Activated B cell treated with CpG ODN at 0.5 μM for 24 hours (primary cell): ENCODE measurements at places on chromosomes 2 and 18. TPM values are rescaled to one million over a fixed set of nuclear protein-coding genes. Genes with fewer than 3 reads are reported as not detected.

The POU3F3 gene
- not detected in 2 replicates for total RNA-seq

The ACVR1C gene
- total RNA-seq = 0.20 and 0.32 TPM in 2 replicates

The UPP2 gene
- not detected in 2 replicates for total RNA-seq

The CFC1 gene
- not detected in 2 replicates for total RNA-seq

The REG3A gene
- total RNA-seq = not detected in 2 replicates

GRCh38 chr2:66429693-66430504 is 5.0 kb upstream of the MEIS1 start:
- no peak for DNase-seq

- DNase-seq = no peak
Observed at GRCh38 chr18:72899338-72899737, 31.6 kb upstream of the NETO1 start.

DNA sequence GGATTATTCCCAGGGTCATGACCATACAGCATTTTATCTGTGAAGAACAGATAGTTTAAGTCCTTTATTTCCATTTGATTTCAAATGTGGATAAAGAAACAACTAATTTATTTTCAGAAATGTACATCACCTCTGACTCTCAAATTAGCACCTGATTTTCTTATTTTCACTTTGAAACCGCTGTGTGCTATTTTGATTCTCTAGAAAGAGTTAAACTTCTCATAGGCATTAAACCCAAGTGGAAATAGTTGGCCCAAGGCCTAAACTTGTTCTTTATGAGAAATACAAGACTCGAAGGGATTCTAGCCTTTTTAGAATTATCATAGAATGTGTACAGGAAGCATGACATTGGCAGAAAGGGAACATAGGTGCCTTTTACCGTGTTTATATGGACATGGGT is 41.5 kb upstream of the LTBP1 start:
- DNase-seq = no peak

DNA sequence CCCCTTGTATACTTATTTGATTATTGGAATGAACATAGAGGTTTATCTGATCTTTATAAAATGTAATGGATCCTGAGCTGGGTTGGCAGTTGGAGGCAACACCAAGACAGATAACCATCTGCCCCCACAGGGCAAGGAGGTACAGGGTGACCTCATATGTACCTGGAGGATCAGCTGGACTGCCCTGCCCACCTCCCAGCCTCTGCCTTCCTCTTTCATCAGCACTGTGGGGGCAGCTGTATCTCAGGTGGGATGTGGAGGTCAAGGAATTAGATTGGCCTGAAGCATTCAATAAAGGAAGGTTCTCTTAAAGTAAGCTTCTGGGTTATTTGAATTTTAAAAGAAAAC is 92.6 kb downstream of the LYPD6 start:
- DNase-seq = no peak

- DNase-seq = no peak
Observed at GRCh38 chr2:132623096-132623839, 46.7 kb downstream of the LYPD1 start.

DNA sequence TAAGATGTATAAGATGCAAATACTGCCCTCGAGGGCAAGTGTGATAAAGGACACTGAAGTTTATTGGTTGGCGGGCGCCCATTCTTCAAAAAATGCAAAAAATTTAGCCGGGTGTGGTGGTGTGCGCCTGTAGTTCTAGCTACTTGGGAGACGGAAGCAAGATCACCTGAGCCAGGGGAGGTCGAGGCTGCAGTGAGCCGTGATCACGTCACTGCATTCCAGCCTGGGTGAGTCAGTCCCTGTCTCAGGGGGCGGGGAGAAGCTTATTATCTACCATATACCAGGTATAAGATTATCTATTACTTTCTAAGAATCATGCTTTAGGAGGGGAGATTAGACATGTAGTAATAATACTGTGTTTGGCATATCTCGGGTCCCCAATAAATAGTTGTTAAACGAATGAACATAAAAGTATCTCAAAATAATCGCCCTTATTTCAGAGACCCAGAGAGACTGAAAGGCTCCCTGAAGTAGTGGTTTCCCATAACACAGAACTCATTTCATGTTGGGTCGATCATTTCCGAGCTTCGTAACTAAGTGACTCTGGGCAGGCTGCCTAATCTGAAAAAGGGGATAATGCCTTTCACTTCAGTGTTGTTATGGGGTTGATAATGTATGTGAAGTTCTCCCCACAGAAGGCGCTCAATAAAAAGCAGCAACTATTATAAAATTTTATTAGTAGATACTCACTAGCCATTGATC is 1.2 kb upstream of the SELENOI start:
- no peak for DNase-seq
